GM18507 (cell line): ENCODE measurements at places on chromosomes 13 and 19.

- DNase-seq = no peak
Observed at GRCh38 chr13:22629374-22629773, 551.4 kb upstream of the SGCG start.

GRCh38 chr19:51439021-51439465, 19.2 kb downstream of the SIGLEC8 start:
- no peak for DNase-seq

- DNase-seq = no peak
Observed at GRCh38 chr19:30364866-30365800, 7.1 kb upstream of the ZNF536 start.

GRCh38 chr19:40376286-40376862, 13.6 kb downstream of the HIPK4 start:
- DNase-seq = no peak

DNA sequence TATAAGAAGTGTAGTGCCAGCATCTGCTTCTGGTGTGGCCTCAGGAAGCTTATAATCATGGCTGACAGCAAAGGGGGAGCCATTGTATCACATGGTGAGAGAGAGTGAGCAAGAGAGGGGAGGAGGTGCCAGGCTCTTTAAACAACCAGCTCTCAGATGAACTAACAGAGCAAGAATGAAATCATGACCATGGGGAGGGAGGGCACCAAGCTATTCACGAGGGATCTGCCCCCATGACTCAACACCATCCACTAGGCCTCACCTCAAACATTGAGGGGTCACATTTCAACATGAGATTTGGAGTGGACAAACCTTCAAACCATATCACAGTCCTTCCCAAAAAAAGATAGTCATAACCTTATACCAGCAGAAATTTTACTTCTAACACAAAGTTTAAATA, 174.0 kb downstream of the GPC5 start:
- DNase-seq = no peak

DNA sequence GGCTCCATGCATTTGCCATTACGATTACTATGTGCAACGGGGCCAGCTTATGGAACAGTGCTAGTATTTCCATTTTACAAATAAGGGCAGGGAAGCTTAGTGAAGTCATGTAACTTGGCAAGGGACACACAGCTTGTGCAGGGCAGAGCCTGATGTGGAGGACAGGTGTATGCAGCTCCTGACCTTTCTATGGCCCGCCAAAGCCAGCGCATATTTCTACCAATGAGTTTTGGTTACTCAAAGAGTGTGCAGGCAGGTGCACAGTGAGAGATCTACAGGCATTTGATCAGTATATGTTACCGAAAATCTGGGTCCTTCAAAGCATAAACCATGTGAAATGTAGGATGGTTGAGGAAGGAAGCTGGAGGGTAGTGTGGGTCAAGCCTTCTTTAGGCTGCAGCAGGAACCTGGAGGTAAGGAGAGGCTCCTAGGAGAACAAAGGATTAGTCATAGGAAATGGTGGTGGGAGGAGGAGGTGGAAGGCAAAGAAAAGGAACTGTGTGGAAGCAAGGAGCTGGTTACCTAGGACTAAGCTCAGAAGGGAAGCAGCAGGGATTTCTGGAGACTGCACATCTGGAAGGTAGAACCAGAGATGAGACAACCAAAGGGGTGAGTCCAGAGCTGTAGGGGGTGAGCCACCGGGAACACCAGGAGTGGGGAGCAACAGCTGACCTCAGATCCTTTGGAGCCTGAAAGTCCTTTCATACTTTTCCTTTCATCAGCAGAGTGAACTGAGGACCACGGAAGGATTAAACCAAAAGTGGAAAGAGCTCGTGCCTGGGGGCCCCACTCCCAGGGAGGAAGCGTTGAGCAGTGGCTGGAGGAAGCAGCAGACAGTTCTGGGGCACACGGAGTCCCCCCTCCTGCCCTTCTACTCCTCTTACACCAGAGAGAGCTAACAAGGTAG, 4.2 kb upstream of the PDX1 start:
- no peak for DNase-seq

- DNase-seq = no peak
Observed at GRCh38 chr19:1609103-1609396, 3.8 kb upstream of the UQCR11 start.

GRCh38 chr13:30429721-30430694, 7.7 kb downstream of the UBE2L5 start:
- no peak for DNase-seq

DNA sequence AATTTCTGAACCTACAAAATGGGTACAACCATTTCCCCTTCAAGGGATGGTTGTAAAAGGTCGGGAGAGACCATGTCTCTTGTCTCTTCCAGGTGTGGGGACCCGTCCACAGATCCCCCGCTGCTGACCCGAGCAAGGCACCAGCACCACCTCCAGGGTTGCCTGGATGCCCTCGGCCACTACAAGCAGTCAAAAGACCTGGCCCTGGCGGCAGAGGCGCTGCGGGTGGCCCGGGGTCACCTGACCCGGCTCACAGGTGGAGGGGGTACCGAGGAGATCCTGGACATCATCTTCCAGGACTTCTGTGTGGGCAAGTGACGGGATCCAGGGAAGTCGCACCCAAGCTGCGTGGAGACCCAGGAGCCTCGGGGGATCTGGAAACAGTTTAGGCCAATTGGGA, 4.0 kb downstream of the GTPBP3 start:
- no peak for DNase-seq

DNA sequence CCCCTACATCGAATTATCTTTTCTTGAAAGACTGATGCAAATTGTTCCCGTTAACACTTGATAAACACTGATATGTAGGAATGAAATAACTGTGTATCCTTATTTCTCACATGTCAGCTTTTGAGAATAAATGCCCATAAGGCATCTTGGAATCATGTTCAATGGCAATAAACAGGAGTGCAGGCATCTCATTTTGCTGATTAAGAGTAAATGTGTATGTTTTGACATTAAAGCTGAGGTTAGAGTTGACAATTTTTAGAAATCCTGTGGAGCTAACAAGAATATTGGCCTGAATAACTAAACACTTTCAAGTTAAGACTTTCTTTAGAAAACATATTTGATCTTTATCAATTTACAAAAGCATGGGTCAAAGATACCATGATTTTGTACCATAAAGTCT, 646.2 kb upstream of the MIR17HG start:
- no peak for DNase-seq

DNA sequence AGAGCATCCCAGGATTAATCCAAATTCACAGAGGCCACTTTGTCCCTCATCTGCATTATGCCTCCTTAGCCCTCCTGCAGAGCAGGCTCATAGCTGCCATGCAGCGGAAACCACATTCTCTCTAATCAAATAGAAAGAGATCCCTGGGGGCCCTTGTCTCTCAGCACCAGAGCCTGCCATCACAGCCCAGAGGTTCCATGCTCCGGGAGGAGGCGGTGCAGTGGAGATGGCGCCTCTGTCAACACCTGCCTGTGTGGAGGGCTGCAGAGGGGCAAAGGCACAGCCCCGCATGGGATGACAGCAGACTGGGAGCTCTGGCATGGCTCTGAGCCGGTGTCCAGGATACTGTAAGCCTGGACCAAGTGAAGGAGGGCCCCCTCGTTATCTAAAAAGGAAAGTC, 111.3 kb downstream of the SLC7A1 start:
- no peak for DNase-seq

DNA sequence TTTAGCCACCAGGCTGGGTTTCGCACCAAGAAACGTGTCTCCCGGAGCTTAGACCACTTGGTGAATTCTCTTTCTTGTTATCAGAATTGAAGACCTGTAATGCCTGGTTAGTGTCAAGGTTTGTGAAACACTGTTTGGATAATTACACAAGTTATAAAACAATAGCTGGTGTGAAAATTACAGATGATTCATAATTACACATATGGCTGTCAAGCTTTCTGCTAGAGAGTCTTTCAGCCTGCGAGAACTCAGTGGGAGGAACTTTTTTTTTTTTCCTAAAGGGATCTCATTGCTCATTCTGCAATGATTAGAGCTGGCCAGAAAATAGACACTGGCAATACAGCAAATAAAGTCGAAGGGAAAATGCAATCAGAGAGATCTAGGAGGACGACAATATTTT, 13.4 kb upstream of the KLK4 start:
- DNase-seq = no peak

GRCh38 chr19:45919678-45920077, 5.1 kb upstream of the NANOS2 start:
- no peak for DNase-seq

GRCh38 chr13:94677799-94678198, 34.5 kb downstream of the SOX21 start:
- DNase-seq = no peak

DNA sequence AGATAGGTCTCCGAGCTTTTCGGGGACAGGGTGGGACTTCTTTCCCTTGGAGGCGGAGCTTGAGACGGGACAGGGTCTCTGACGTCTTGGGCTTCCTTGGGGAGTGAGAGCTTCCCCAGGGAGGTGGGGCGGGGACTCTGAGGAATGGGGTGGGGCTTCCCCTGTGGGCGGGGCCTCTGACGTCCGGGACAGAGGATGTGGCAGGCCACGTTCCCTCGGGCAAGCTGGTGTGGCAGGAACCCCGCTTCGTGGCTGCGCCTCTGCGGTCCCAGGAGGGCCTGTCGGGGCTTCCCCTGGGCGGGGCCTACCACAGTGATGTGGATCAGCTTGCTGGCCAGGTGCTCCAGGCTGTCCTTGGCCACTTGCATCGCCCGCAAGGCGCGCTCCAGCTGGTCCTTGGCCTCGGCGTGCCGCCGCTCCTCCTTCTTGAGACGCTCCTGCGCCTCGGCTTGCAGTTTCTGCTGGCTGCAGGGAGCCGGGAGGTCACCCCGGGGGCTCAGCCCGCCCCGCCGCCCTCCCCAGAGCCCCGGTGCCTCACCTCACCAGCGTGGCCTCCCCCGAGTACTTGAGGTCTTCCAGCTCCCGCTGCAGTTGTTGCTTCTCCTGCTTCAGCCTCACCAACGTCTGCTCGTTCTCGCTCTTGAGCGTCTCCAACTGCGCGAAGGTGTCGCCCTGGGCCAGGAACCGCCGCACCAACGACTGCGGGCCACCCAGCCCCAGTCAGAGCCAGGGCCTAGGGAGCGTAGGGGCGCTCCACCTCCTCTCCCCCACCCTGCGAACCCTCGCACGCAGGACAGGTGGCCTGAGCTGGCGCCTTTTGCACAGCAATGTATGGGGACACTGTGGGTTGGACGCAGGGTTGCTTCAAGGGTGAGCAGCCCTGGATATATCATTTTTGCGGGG, 3.3 kb upstream of the RGL3 start:
- DNase-seq = peak; percentile 88

DNA sequence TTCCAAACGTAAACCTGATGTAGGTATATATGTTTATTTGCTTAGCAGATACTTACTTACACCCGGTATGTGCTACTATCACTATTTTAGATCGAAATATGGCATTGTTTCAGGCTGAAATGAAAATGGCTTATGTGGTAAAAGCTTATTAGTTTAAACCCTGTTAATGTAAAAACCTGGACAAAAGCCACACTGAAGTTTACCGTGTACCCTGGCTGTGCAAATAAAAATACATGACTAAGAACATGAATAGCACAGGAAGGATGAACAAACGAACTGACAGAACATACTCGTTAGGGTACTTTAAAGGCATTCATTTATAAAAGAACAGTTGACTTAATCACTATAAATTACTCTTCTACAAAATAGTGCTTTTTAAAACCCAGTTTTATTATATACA, 6.6 kb downstream of the CLDN10 start:
- DNase-seq = no peak

GRCh38 chr13:111458739-111459138, 138.3 kb downstream of the TEX29 start:
- no peak for DNase-seq

DNA sequence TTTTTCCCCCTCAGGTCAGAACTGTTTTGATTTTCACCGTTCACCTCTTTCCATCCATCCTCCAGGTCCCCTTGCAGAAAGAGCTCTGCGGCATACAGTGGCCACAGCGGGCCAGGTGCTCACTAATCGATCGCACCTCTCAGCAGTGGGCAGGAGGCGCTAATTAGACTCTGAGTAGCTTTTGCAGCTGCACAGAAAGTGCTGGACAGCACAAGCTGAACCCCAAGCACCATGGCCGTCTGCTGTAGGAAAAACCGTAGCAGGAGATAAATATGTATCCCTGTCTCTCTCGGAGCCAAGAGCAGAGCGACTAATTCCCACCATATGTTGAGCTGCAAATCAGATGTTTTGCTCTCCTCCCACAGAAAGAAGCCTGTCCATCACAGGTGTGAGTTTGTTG, 54.4 kb downstream of the PEX11G start:
- DNase-seq = no peak

GRCh38 chr13:49754146-49754545, 38.3 kb downstream of the KPNA3 start:
- no peak for DNase-seq

GRCh38 chr19:35119091-35119490, 3.5 kb downstream of the FXYD3 start:
- DNase-seq = no peak

DNA sequence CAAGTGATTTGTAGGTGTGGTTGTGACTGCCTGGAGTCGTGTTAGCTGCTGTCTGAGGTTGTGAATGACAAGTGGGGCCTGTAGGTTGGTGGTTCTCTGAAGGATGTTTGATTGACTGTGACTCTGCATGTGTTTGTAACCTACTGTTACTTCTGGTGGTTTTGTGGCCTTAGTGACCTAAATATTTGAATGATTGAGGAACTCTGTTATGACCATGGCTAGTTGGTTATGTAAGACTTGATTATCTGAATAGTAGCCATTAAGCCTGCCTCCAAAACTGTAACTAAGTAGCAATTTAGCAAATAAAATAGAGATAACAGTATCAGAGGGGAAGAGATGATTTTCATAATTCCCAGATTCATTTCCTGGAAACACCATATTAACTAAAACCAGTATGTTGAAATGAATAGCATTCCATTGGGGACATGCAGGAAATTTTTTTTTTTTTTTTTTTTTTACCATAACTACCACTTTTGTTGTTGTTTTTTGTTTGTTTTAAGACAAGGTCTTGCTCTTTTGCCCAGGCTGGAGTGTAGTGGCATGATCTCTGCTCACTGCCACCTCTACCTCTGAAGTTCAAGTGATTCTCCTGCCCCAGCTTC, 865 bp downstream of the ZNF382 start:
- no peak for DNase-seq

DNA sequence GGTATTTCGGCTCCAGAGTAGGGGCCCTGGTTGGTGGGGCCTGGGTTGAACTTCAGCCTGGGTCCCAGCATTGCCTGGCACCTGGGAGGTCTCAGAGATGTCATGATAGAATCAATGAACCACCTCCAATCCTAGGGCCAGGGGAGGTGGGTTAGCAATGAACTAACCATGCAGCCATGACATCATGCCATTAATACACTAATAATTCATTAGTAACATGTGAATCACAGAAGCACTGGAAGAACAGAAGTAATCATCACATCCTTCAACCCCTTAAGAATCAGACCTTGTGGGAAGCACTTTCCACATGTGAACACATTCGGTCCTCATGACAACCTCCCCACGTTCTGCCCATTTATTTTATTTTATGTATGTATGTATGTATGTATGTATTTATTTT, 6.9 kb downstream of the NOSIP start:
- no peak for DNase-seq

DNA sequence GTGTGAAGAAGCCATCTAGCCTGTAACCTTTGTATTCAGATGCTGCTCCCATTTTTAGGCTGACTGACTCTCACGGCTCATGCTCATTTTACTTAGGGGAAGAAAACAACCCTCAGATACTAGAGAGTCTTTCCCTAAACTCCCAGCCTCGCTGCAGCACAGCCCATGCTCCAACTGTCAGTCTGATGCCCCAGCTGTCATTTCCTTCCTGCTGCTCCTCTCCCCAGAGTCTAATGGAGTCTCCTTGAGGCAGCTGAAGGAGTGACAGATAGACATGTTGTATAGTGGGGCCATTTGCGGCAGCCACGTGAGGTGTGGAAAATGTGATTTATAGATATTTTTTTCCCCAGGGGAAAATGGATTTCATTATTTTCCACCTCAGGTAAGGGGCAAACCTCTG, 59.2 kb upstream of the OLFM4 start:
- DNase-seq = no peak

- DNase-seq = no peak
Observed at GRCh38 chr19:9342610-9343304, 18.8 kb downstream of the ZNF559 start.
